Activated CD4-positive, alpha-beta T cell treated with anti-CD3 and anti-CD28 coated beads, Interleukin-2, amount 50 U/mL, for 48 hours (primary cell): ENCODE measurements at places on chromosomes 1 and 21.

DNA sequence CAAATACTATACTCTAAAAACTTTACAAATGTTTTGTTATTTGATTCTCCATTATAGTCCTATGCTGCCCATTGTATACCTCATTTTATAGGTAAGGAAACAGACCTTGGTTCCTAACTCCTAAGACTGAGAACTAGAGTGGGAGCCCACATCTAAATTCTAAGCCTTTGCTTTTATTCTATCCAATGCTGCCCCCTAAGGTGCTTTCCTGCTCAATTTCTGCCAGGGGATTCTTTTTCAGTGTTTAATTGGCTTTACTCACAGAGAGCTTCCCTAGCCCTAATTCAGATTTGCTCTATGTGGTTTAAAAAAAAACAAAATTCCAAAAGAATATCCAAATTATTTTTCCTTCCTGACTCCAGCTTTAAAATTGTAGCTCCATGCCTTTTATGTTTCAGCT is 64.5 kb downstream of the KIF14 start:
- DNase-seq = no peak

GRCh38 chr1:28775121-28775942 is 36.6 kb upstream of the OPRD1 start:
- DNase-seq = peak; percentile 70

GRCh38 chr1:159783724-159784123 is 3.0 kb downstream of the DUSP23 start:
- DNase-seq = no peak

- DNase-seq = no peak
These were observed 35.6 kb upstream of the ERG start for GRCh38 chr21:38533887-38534286.

- DNase-seq = no peak
These were observed 193.7 kb upstream of the OLFM3 start for GRCh38 chr1:102190429-102190828.

- no peak for DNase-seq
These were observed 13.3 kb upstream of the CASQ2 start for GRCh38 chr1:115781851-115782250.

DNA sequence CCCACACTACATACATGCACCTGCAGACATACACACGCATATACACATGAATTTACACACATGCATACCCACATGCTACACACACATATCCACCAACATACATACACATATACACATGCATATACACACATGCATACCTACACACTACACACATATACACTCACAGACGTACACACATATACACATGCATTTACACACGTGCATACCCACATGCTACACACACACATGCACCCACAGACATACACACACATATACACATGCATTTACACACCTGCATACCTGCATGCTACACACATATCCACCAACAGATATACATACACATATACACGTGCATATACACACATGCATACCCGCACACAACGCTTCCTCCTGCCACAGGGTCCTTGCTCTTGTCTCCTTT is 61.2 kb upstream of the SLC25A33 start:
- no peak for DNase-seq

GRCh38 chr1:157916887-157917570 is 75.4 kb upstream of the CD5L start:
- no peak for DNase-seq

- no peak for DNase-seq
These were observed 2.5 kb downstream of the PHLDA3 start for GRCh38 chr1:201466492-201466891.

DNA sequence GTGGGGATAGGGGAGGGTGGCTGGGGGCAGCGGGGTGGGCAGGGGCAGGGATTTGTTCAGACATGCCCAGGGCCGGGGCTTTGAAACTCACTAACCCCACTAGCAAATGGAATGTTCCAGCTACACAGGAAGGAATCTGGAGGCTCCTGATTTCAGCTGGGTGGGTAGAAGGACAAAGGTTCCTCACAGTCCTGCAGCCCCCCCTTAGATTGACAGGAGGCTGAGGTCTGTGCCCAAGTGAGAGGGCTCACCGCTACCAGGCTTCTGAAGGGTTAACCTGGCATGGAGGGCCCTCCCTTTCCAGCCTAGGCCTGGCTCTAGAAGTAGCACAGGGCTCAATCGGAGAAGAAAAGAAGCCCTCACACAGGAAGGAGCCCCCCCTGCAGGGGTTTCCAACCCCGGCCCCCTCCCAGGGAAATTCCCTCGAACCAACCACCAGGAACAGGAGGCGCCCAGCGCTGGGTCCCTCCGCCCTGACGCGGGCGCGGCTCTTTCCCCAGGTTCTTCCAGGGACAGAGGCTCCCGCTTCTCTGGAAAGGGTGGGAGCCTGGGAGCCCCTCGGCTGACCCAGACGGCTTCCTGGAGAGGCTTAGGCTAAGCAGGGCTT is 3.3 kb downstream of the EPHA2 start:
- DNase-seq = no peak

DNA sequence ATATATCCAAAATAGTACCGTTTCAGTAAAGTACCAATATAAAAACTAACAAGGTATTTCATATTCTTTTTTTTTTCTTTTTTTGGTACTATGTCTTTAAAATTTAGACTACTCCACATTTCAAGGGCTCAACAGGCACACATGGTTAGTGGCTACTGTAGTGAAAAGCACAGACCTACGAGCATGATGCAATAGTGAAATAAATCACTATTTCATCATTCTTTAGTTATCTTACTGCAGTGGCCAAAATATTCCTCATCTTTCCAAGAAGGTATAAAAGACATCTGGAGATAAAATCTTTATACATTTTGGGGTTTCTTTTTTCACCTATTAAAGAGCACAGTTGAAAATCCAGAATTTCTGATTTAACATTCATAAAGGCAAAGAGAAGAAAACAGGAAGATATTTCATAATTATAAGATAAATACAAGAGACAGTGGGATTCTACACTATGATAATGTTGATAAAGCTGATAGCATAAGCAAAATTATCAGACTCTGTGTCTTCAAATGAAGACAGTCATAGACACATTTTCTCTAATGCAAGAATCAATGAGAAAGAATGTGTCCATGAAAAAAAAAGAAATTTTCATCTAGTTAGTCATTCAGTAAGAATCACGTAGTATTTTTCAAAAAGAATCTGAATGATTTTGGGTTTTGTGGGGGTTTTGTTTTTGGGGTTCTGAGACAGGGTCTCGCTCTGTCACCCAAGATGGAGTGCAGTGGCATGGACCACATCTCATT is 41.9 kb downstream of the CEP170 start:
- no peak for DNase-seq

GRCh38 chr1:53896635-53897229 is 2.7 kb downstream of the DIO1 start:
- no peak for DNase-seq
